ENCODE measurements at places on chromosomes 13 and 19. TPM values are rescaled to one million over a fixed set of nuclear protein-coding genes. Genes with fewer than 3 reads are reported as not detected.
A peak's percentile ranks its signal among the peaks of the same experiment; 100 is the strongest.

DNA sequence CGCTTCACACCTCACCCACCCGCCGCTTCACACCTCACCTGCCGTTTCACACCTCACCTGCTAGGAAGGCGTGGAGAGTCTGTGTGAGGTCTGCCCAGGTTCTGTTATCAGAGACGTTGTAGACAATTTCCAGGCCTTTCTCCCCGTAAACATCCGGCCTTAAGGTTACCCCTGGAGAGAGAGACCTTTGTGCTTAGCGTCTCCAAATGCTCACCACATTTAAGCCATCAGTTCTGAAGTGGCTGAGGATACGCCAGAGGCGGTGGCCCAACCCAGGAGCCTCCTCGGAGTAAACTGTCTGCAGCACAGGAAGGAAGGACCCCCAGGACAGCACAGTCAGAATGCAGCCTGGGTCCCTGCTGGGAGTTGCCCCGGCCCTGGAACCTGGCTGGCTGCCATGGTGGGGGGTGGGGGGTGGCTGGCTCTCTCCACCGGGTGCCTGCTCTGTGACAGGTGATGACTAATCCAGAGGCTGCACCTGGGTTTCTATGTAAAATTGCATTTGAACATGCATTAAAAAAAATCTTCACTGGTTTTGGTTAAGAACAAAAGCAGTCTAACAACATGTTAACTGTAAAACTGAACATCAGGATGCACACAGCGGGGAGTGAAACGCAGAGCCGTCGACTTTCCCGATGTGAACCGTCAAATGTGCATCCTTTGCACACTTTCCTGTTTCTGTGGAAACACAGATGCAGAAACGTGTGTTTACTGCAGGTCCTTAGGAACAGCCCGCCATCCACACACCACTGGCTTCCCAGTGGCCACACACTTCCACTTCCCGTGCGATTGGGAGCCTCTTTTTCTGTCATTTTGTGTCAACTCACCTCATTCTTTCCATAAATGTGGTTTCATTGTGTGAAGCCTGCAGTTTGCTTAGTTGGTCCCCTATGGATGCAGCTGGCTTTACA, 4.5 kb downstream of the ATP4B start:
- H3K27me3 ChIP-seq, result no peaks in the 10 kb centered on the region
- H3K4me3 ChIP-seq, result no peak overlapping the region
- peaks cover 8% of the 10 kb centered on the region for H3K4me1 ChIP-seq
- H3K27ac ChIP-seq, result no peak overlapping the region

DNA sequence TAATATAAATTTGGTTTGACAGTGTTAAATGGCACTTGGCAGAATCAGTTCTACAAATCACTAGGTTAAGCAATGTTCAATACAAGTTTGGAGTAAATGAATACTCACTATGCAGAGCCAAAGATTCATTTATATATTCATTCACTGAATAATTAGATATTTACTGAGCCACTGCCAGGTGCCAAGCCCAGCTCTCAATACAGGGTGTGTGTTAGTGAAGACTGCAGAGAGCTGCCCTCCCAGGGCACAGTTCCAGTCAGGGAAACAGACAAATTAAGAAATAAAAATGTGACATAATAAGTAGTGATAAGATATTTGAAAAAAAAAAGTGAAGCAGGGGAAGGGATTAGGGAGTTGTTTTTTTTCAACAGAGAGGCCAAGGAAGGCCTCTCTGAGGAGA, 411.7 kb downstream of the KCNRG start:
- H3K36me3 ChIP-seq, result no peaks in the 10 kb centered on the region
- no peak for DNase-seq
- no peaks in the 10 kb centered on the region for H3K27me3 ChIP-seq
- H3K27ac ChIP-seq, result peak overlapping the region; percentile 9

DNA sequence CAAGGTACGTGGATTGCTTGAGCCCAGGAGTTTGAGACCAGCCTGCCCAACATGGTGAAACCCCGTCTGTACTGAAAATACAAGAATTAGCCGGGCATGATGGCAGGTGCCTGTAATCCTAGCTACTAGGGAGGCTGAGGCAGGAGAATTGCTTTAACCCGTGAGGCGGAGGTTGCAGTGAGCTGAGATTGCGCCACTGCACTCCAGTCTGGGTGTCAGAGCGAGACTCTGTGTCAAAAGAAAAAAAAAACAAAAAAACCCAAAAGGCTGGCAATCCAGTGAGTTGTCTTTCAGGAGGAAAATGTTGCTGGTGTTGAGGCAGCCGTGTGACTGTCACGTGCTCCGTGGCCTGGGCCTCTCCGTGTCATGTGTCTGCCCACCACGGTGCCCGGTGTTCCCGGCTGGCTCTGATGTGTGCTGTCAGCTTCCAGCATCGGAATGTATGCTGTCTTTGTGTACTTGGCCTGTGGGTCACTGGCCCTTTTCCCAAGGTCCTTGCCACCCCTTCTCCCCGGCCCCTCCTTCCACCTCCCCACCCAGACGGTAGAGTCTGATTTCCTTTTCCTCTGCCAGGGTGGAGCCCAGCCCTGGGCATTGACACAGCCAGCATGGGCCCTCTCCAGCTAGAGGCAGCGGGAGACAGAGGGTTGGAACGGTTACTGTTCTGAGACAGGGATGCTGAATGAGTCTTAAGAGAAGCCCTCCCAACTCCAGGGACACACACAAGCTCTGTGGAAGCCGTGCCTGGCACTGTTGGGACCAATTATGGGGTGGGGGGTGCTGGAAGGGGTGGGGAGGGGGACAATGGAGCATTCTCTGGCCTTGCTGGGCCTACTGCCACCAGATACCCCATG, 7.2 kb upstream of the TUBB4A start:
- no peak for DNase-seq
- H3K27me3 ChIP-seq, result no peaks in the 10 kb centered on the region
- peaks cover 4% of the 10 kb centered on the region for H3K4me1 ChIP-seq
- H3K27ac ChIP-seq, result no peak overlapping the region

GRCh38 chr19:13847407-13848339, 29.3 kb upstream of the NANOS3 start:
- H3K27me3 ChIP-seq, result no peaks in the 10 kb centered on the region
- peak overlapping the region; percentile 100 for H3K27ac ChIP-seq
- no peaks in the 10 kb centered on the region for H3K36me3 ChIP-seq
- DNase-seq, result peak; percentile 92

GRCh38 chr19:45676851-45677263, 8.8 kb downstream of the GIPR start:
- peak; percentile 44 for DNase-seq
- no peaks in the 10 kb centered on the region for H3K27me3 ChIP-seq
- no peaks in the 10 kb centered on the region for H3K36me3 ChIP-seq
- H3K27ac ChIP-seq, result no peak overlapping the region
- H3K4me1 ChIP-seq, result peaks cover 16% of the 10 kb centered on the region

DNA sequence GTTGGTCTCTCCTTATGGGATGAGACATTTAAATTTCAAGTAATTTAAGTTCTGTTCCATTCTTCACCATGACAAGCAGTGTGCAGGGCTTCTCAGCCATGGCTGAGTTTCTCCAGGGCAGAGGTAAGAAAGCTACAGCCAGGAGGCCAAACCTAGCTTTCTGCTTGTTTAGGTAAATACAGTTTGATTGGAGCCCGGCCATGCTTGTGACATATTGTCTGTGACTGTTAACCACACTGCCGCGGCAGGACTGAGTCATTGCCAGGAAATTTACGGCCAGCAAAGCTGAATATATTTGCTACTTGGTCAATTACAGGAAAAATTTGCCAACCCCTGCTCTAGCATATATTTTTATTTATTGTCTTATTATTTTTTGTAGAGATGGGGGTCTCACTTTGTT, 10.7 kb downstream of the NLRP8 start:
- DNase-seq, result no peak
- H3K4me1 ChIP-seq, result no peaks in the 10 kb centered on the region
- no peak overlapping the region for H3K4me3 ChIP-seq
- H3K36me3 ChIP-seq, result no peaks in the 10 kb centered on the region

DNA sequence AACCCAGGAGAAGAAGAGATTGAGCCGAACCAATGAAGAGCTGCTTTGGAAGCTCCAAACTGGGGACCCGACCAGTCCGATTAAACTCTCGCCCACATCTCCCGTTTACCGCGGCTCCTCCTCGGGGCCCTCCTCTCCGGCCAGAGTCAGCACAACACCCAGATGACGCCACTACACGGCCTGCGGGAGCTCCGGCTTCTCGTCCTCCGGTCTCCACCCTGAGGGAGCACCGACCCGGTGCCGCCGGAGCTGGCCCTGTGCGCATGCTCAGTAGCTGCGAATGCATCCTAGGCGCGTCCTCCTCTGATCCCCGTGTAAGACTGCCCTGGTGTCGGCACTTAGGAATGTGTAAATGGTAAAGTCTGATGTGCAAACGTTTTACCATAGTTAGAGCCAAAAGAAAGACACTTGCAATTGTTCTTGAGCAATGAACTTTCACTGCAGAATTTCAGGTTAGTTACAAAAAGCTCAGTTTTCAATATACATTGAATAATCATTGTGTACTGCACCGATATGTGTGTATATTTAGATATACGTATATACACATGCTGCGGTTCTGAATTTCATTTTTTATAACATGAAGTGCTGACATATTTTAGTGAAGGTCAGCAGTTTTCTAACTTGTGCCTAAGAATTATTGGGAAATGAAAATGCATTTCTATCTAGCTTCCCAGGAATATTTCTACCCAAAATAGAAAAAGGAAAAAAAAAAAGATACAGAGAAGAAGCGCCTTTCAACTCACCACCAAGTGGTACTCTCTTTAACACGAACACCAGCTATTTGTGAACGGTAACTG, 92.2 kb downstream of the SLC7A1 start:
- no peak for DNase-seq
- no peak overlapping the region for H3K4me3 ChIP-seq
- H3K4me1 ChIP-seq, result no peaks in the 10 kb centered on the region
- no peaks in the 10 kb centered on the region for H3K36me3 ChIP-seq

- H3K36me3 ChIP-seq, result no peaks in the 10 kb centered on the region
- no peak overlapping the region for H3K27ac ChIP-seq
- H3K4me3 ChIP-seq, result no peak overlapping the region
- H3K27me3 ChIP-seq, result no peaks in the 10 kb centered on the region
- H3K4me1 ChIP-seq, result peaks cover 13% of the 10 kb centered on the region
These were observed 16.5 kb upstream of the GGACT start for GRCh38 chr13:100604918-100605710.

DNA sequence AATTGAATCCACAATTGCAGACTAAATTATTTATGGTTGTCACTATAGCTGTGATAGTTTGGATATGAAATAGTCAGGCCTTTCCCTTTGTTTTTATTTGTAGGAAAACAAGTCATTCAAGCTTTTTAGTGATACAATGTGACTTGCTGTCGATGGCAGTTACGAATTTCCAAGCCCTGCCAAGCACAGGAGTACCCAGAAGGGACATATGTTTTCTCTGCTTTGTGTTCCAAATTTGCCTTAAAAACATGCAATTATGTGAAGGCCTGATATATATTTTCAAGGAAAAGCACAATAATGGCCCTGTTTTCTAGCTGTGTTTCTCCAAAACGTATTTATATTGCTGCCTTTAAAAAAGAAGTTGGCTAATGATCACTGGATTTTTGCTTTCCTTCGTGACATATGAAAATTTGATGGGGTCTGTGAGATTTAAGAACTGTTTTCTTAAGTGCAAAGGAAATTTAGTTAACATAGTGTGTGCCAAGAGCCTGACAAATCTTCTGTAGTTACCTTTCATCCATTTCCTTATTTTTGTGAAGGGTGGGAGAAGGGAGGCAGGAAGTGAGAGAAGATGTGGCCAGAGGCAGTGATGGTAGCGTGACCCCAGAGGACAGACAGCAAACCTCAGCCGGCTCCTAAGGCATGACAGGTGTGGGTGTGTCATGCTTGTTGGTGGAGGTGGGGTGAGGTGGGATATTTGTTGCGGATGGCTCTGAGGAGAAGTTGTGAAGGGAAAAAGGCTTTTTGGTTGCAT, 79.6 kb downstream of the TEX26 start:
- no peaks in the 10 kb centered on the region for H3K4me1 ChIP-seq
- H3K27me3 ChIP-seq, result peaks cover 6% of the 10 kb centered on the region
- no peak for DNase-seq
- no peak overlapping the region for H3K4me3 ChIP-seq

GRCh38 chr13:48993150-48993549, 17.4 kb downstream of the FNDC3A start:
- no peaks in the 10 kb centered on the region for H3K36me3 ChIP-seq
- H3K27ac ChIP-seq, result no peak overlapping the region
- H3K4me1 ChIP-seq, result no peaks in the 10 kb centered on the region
- H3K4me3 ChIP-seq, result no peak overlapping the region
- H3K27me3 ChIP-seq, result no peaks in the 10 kb centered on the region
- DNase-seq, result no peak

GRCh38 chr13:20528452-20528851, 2.8 kb upstream of the CRYL1 start:
- H3K4me1 ChIP-seq, result peaks cover 13% of the 10 kb centered on the region
- no peak overlapping the region for H3K27ac ChIP-seq
- DNase-seq, result no peak
- H3K4me3 ChIP-seq, result no peak overlapping the region
- H3K36me3 ChIP-seq, result no peaks in the 10 kb centered on the region

GRCh38 chr13:103033999-103034398, 32.2 kb downstream of the SLC10A2 start:
- no peak overlapping the region for H3K27ac ChIP-seq
- DNase-seq, result no peak
- H3K4me3 ChIP-seq, result no peak overlapping the region
- no peaks in the 10 kb centered on the region for H3K4me1 ChIP-seq
- H3K27me3 ChIP-seq, result no peaks in the 10 kb centered on the region

DNA sequence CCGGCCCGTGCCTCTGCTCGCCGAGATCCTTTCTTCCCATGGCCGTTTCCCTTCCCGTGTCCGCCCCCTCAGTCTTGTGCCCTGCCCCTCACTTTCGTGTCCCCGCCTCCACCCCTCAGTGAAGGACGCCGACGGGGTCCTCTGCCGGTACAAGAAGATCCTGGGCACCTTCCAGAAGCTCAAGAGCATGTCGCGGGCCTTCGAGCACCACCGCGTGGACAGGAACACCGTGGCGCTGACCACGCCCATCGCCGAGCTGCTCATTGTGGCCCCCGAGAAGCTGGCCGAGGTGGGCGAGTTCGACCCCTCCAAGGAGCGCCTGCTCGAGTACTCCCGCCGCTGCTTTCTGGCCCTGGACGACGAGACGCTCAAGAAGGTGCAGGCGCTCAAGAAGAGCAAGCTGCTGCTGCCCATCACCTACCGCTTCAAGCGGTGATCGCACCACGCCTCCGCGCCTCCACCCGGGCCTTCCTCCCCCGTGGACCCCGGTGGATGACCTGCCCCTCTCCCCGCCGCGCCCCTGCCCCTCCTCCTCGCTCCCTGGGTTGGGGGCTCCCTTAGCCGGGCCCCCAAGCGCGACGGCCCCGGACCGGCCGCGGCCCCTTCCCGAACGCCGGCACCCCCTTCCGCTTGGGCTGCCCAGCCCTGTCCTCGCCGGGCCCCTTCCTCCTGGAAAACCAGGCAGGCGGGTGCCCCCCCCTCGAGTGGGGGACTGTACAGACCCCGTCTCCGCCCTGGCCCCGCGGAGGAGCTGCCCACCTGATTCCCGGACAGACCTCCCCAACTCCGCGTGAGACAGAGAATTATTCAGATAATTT, 2.3 kb upstream of the U2AF2 start:
- DNase-seq, result no peak
- H3K27me3 ChIP-seq, result no peaks in the 10 kb centered on the region
- no peak overlapping the region for H3K27ac ChIP-seq
- peaks cover 34% of the 10 kb centered on the region for H3K4me1 ChIP-seq
- H3K36me3 ChIP-seq, result no peaks in the 10 kb centered on the region

The IL17D gene
- total RNA-seq, result 0.84 TPM

The FLT1 gene
- total RNA-seq, result 2.4 TPM

The FXYD7 gene
- 0.60 TPM for total RNA-seq

The CCDC169 gene
- total RNA-seq, result not detected
